ENCODE measurements at places on chromosomes 3 and 15. TPM values are rescaled to one million over a fixed set of nuclear protein-coding genes. Genes with fewer than 3 reads are reported as not detected.
A peak's percentile ranks its signal among the peaks of the same experiment; 100 is the strongest.

- DNase-seq = no peak
These were observed 307.7 kb upstream of the KCNH8 start for GRCh38 chr3:18840535-18841137.

- DNase-seq = no peak
These were observed 59.3 kb downstream of the CTDSPL start for GRCh38 chr3:37921025-37921424.

DNA sequence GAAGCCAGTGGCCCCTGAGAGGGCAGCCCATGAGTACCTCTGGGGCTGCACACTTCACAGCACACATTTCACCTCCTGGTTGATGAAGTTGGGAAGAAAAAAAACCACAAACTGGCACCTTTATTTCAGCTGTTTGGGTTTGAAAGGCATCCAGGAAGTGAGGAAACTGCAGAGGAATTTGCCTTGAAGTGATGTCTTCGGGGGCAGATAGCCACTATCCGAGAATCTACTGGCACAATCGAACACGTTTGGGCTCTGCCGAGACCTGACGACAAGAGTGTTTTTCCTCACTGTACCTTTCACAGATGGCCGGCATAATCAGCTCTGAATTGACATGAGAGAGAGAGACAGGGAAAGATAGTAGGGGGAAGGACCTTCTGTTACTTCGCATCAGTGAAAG, 59.7 kb downstream of the LRIG1 start:
- DNase-seq = no peak

DNA sequence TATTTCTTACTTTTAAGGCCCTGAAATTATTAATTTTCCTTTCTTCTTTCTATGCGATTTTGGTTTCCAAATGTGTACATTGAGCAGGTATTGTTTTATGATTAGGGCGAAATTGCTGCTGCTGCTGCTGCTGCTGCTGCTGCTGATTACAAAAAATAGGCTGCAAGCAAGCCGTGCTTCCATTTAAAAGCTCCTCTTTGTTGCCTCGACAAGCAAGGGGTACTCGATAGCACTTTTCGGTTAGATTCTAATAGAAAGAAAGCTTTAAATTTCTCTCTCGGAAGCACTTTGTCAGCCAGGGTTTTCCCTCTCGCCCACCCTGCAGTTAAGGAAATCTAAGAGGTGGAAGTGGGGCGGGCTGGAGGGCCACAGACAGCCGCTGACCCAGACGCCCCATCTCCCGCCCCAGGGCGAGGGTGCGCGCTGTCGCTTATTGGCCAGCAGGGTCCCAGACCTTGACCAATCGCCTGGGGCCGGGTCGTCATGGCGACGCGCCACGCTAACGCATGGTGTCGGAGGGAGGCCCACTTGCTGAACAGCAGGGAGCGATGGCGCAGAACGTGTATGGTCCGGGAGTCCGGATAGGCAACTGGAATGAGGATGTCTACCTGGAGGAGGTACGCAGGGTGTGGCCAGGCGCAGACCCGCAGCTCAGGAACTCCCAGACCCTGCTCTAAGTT, at the start of gene CFAP161:
Gene CFAP161, plus strand, starts transcription at position 489 of the 680 bp plus-strand sequence. Its CDS starts 60 bp downstream, at position 549.
- DNase-seq = peak; percentile 94

DNA sequence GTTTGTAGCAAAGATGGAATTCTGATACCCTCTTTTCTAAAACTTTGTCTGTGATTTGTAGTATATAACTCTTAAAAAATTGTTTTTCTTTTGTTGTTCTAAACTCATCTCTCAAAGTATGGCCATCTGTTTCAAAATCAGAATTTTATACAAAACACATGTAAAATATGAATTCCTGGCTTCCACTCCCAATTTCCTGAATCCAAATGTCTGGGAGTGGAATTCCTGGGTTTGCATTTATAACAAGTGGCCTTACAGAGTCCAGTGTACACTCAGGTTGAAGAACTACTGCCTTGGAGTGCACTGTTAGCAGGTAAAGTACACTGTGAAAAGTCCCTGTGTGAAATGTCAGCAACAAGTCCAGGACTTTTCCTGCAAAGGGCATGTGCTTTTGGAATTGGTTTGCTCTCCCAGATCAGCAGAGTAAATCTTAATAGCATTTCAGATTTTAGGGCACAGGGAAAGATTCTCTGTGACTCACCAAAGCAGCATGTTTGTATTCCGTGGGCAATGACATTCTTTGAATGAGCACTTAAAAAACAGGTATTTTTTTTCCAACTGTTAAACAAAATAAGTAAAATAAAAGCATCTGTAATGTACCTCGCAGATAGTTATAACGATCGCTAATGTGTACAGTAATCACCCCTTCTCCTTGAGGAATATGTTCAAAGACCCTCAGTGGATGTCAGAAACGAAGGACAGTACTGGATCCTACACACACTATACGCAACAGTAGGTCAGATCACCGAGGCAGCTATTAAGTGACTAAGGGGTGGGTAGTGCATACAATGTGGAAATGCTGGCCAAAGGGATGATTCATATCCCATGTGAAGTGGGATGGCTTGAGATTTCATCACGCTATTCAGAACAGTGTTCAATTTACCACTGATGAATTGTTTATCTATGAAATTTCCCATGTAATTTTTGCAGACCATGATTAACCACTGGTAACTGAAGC, 2.0 kb upstream of the CLDN16 start:
- DNase-seq = peak; percentile 3

DNA sequence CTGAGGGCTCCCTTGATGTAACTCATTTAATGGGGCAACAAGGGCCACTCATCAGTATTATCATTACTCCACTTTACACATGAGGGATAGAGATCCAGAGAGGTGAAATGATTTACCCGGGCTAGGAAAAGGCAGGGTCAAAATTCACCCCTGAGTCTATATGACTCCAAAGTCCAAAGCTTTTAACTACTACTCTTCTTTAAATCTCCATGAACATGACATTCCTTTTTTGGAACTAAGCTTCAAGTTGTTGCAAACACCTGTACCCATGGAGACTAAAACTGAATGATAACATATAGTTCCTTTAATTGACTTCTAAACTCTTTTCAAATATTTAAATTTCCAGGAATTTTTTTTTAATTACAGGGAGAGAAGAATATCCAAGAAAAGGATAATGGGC, 292.9 kb upstream of the GADL1 start:
- no peak for DNase-seq

- DNase-seq = no peak
These were observed 16.0 kb downstream of the SLC51A start for GRCh38 chr3:196232154-196232881.

DNA sequence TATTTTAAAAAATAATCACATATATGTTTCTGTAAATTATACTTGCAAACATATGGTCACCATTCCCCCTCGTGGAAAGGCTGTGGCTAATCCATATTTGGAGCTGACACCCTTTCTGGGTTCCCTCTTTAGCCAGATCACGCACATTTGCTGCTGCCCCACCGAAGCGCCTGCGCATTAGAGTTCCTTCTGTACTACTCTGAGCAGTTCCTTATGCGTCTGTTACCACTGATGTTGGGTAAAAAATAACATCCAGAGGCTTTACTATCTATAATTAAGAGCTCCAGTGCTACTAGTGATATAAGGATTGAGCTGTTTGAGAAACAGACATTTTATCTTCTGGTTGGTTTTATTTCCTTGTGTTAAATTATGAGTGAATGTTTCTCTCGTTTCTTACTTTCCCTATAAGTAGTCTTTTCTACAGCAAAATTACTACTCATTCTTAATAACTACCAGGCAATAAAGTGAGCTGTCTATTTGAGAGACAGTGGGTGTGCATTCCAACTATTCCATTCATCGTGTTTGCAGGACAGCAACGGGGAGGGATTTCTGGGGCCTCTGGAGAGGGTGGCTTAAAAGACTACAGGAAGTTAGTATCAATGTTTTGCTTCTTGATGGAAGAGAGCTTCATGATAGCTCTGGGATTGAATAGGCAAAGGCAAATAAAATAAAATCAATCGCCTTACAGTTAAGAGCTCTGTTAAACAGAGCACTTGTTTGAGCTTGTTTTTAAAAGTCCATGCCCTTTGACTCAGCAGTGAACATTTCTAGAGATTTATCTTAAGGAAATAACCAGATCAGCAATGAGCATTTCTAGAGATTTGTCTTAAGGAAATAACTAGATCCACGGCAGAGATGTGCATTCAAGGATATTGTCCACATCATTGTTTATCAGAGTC, 245.2 kb downstream of the CD47 start:
- peak; percentile 13 for DNase-seq

- peak; percentile 70 for DNase-seq
These were observed 279.8 kb downstream of the ADAMTS17 start for GRCh38 chr15:100061944-100062343.

DNA sequence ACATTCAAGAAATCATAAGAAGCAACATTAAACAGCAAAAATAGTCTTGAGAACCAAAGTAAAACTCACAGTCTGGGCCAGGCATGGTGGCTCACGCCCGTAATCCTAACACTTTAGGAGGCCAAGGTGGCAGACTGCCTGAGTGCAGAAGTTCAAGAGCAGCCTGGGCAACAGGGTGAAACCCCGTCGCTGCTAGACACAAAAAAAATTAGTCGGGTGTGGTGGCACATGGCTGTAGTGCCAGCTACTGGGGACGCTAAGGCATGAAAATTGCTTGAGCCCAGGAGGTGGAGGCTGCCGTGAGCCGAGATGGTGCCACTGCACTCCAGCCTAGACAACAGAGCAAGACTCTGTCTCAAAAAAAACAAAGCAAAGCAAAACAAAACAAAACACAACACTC, 117.7 kb upstream of the GOLGA6L6 start:
- no peak for DNase-seq

DNA sequence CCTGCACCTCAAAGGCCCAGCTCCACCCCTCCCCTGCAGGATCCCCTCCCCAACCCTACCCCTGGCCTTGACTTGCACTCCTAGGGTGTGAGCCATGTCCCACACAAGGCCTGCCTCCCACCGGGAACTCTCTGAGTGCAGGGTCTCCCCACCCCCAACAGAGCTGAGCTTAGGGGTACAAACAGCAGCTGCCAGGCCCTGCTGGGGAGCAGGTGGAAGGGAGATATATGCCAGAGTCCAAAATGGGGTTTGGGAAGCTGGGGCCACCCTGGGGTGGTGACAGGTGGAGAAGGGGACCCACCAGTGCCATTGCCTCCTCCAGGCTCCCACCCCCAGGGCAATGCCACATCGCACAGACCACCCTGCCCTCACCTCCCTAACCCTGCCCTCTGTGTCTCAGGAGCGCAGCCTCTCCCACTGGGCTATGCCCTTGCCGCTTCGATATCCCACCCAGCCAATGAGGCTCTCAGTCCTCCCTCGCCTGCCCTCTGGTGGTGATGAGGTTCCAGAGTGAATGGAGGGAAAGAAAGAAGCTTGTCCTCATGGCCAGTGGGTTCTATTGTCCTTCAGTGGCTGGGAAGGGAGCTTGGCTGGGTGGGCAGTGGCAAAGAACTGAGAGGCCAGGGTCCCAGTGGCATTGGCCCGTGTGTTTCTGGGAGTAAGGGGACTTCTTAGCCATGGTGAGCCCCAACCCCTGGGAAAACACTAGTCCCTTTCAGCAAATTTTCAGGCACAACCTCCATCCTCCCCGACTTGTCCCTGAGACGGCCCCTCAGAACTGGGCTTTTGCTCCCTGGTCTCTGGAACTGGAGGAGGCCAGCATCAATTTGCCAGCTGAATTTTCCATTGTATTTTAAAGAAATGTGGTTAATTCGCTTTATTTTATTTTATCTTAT, 46.8 kb downstream of the CYP11A1 start:
- DNase-seq = peak; percentile 80

DNA sequence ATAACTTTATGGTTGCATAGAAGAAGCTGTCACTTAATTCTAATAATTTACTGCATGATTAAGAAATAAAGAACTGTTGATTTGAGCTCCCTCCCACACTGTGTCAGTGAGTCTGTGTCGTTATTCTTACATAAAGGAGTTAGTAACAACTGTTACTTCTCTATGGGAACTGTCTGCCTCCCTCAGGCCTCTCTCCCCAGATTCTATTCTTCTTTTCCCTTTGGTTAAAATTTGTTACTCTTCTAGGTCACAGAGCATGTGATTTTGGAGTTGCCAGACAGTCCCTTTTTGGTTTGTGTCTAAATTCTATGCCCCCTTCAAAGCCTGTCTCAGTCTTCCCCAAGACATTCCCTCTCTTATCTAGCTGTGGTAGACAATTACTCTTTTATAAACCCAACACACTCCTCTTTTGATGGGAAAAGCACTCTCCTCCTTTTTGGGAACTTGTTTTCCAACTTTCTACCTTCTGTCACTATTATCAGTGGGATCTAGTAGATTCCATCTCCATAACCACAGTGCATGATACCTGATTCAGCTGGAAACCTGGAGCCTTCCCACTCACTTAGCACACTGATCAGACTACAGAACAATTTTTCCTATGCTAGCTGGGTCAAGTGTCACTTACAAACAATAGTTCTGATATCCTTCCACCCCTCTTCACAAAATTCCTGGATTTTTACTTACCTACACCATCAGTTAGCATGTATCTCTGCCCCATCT, 422.1 kb upstream of the TGFBR2 start:
- DNase-seq = no peak

GRCh38 chr15:63185206-63185605, 4.2 kb upstream of the RAB8B start:
- peak; percentile 69 for DNase-seq

- no peak for DNase-seq
These were observed 40.5 kb upstream of the CCK start for GRCh38 chr3:42306499-42306898.

GRCh38 chr15:74545086-74545485, 4.1 kb downstream of the ARID3B start:
- DNase-seq = peak; percentile 24

- DNase-seq = no peak
These were observed 106.5 kb upstream of the SATB1 start for GRCh38 chr3:18531662-18532061.

- peak; percentile 14 for DNase-seq
These were observed 138.4 kb upstream of the LRRC3B start for GRCh38 chr3:26484140-26484539.

GRCh38 chr3:196969660-196970546, 1.3 kb upstream of the PIGZ start:
- DNase-seq = peak; percentile 71

- DNase-seq = no peak
These were observed 2.7 kb upstream of the AMOTL2 start for GRCh38 chr3:134376786-134377426.

EFL1 gene
- 30.1 TPM for total RNA-seq

LRRC34 gene
- 4.3 TPM for total RNA-seq

GCHFR gene
- total RNA-seq = 3.3 TPM

TBCCD1 gene
- 15.4 TPM for total RNA-seq

SLITRK3 gene
- 0.51 TPM for total RNA-seq

POLQ gene
- 3.7 TPM for total RNA-seq

TGM4 gene
- total RNA-seq = not detected

UBXN7 gene
- 26.1 TPM for total RNA-seq

LIPH gene
- total RNA-seq = 1.3 TPM

INAFM2 gene
- 19.4 TPM for total RNA-seq

EFCAB12 gene
- not detected for total RNA-seq
